ENCODE measurements at places on chromosomes 16 and 17.

DNA sequence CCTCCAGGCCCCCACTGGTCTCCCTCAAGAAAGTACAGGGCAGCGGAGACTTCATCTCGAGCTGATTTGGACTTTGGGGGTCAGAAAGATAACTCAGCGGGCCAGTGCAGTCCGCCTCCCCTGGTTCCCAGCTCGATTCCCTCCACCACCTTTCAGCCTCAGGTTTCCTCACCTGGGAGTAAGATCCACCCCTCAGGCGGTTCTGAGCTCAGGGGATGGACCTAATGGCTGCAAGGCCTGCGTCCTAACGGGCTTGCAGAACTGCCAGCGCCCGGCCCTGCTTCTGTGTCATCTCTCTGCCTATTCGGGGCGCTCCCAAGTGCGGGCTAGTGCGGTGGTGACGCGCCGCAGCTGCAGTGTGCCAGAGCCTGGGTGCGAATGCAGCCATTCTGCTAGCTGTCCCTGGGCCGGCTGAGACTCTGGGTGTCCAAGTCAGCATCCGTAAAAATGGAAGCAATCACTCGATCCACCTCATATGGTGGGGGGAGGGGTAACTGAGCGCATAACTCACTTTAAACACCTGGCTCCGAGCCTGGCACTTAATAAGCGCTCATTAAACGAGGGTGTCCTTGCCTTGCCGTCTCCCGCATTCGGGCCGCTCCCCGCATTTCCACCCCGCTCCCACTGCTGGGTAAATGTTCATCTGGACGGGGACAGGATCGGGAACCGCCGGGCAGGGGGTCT lies 129.6 kb upstream of the LHX1 start:
- DNase-seq, result no peak

- DNase-seq, result peak; percentile 76
Observed at GRCh38 chr16:4487955-4488498, 11.8 kb downstream of the HMOX2 start.

GRCh38 chr17:62652251-62653001 lies 25.0 kb downstream of the MRC2 start:
- peak; percentile 83 for DNase-seq

GRCh38 chr16:58699151-58699550 lies 14.6 kb upstream of the SLC38A7 start:
- no peak for DNase-seq
